ENCODE measurements at places on chromosomes 7 and 10.

GRCh38 chr7:112790586-112791003 lies 402 bp upstream of the TMEM168 start:
- DNase-seq: no peak

DNA sequence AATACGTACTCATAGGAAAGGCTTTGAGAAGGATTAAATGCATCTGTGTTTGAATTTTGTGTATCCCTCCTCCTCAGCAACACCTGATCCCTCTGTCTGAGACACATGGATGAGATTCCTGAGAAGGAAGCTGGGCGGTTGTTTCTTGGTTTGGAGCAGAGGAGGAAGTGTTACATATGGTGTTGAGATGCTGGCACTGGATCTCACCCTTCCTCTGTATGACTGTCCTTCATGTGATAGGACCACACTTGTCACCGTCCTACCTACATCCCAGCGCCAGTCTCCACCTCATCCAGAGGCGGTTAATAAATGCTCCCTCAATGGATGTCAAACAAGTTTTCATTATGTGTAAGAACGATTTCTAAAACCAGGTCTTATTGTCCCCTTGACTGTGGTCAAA lies 49.4 kb upstream of the KLF6 start:
- no peak for DNase-seq

- no peak for DNase-seq
These were observed 123.5 kb downstream of the SORBS1 start for GRCh38 chr10:95437669-95438068.

DNA sequence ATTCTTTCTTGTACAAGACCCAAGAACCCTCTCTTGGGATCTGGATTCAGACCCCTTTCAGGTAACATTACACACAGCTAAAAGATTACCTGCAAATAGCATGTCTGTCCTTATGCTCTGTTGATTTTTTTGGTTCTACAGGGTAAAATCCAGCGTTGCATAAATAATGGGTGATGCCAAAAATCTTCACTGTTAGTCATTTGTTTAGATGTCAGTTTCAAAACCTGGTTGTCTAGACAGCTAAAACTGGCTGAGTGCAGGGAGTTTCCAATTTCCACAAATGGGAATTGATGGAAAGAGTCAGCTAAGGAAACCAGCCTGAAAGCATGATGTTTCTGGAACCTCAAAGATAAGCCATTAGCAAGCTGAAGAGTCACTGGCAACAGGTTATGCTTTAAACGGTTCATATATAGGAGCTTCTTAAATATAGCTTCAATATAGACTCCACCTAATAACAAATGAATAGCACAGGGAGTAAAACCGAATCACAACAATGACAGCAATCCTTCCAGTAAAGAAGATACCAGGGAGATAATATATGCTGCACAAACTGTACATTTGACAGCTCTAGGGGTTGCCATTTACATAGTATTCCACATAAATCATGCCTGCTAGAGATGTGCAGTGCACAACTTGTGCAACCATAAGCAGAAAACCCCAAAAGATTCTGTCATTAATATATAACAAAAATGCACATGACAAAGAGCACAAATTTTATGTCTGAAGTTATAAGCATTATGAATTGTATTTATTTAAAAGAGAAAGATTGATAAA lies 20.4 kb downstream of the CCDC71L start:
- no peak for DNase-seq

DNA sequence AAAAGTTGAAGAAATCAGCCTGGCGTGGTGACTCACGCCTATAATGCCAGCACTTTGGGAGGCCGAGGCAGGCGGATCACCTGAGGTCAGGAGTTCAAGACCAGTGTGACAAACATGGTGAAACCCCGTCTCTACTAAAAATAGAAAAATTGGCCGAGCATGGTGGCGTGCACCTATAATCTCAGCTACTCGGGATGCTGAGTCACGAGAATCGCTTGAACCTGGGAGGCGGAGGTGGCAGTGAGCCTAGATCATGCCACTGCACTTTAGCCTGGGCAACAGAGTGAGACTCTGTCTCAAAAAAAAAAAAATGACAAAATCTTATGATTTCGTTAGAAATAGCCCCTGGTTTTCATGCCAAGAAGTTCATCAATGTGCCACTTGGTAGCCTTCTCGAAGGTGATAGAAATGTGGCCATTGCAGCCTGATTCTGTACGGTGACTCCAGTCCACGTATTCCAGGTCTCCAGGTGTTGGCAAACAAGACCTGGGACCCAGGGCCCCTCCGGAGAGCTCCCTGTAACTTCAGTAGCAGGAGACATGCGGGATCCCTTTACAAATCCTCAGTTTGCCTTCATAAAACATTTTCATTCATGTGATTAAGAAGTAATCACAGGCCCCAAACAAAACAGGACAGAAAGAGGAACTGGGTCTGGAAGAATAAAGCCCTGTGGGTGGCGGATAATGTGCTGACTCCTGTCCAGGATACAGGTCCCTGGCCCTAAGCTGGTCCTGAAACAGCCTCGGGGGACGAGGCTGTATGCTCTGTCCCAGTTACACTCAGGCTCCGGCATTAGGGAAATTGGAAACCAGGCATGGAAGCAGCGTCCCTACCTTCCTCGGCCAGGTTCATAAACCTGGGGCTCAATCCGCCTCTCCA lies 207.3 kb upstream of the SH2B2 start:
- DNase-seq: no peak

DNA sequence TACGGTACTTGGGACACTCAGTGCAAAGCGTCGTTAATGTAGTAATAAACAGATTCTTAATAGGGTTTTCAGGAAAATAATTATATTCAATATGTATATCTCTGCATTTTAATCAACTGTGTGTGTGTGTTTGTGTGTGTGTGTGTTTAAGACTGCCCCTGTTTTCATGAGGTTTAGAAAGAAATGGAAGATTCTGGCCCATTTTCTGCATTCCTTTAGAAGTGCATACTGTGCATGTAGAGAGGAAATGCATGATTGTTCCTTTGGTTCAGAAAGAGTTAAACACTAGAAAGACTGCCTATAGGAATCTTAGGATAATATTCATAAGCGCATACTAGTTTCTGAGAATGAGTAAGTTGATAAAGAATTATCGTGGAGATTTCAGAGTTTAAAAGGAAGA lies 975 bp downstream of the CNTNAP2 start:
- DNase-seq: no peak

- DNase-seq: no peak
These were observed 45.0 kb upstream of the DPYSL4 start for GRCh38 chr10:132141526-132142395.

DNA sequence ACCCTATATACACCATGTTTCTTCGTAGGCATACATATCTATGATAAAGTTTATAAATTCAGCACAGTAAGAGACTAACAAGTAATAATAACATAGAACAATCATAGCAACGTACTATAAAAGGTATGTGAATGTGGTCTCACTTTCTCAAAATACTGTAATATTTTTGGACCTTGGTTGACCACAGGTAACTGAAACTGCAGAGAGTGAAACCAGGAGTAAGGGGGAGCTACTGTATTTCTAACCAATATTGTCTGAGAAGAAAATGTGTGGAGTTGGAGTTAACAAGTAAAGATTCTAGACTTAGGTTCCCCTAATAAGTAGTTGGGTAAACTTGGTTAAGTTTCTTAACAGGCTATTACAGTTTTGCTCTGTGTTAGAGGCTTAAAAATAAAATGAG lies 72.1 kb downstream of the GNAI1 start:
- DNase-seq: no peak

DNA sequence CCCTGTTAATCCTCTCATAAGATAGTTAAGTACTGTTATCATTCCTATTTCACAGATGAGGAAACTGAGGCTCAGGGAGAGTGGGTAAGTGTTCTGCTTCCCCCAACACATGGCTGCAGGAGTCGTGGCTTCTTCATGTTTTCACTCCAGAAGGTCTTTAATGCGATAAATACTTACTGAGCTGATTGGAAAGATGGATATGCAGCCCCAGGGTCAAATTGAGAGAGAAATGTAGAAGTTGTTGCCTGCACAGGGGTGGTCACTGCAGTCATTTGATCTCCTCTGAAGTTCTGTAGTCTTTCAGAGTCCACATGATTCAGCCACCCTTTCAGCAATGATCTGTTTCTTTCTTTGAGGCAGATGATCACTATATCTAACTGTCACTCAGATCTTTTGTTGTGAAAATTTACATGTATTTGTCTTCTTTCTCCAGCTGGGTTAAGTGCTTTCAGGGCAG lies 29.3 kb downstream of the CRCP start:
- DNase-seq: no peak

DNA sequence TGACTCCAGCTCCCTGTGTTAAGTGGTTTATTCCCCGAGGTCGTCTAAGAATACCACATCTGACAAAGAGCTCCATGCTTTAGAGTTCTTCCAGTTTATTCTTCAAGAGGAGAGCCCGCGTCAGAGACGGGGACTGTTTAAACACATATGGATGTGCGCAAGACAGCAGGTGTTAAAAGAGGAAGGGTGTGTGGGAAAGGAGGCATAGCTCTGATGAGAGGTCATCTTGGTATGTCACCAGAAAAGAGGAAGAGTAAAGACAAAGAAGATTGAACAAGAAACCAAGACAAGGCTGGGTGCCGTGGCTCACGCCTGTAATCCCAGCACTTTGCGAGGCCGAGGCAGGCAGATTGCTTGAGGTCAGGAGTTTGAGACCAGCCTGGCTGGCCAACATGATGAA lies 258.7 kb downstream of the CCDC3 start:
- no peak for DNase-seq

GRCh38 chr10:76311752-76312636 lies 880.6 kb downstream of the LRMDA start:
- DNase-seq: no peak

- DNase-seq: no peak
These were observed 13.5 kb upstream of the TSPAN13 start for GRCh38 chr7:16739863-16740622.

GRCh38 chr10:36475746-36476145 lies 649.7 kb upstream of the ANKRD30A start:
- no peak for DNase-seq

DNA sequence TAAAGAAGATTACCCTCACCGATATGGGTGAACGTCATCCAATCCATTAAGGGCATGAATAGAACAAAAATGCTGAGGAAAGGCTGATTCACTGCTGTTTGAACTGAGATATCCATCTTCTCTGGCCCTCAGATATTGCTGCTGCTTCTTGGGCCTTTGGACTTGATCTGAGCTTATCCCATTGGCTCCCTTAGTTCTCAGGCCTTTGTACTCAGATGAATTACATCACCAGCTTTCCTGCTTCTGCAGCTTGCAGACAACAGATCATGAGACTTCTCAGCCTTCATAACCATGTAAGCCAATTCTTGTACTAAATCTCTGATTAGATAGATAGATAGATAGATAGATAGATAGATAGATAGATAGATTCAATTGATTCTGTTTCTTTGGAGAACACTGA lies 40.2 kb downstream of the CYCS start:
- no peak for DNase-seq

GRCh38 chr7:129553899-129554461 lies 51.6 kb downstream of the SMKR1 start:
- peak; percentile 49 for DNase-seq

- DNase-seq: no peak
These were observed 40.1 kb downstream of the PFKP start for GRCh38 chr10:3107426-3107961.
